ENCODE measurements at places on chromosomes 4 and X.

DNA sequence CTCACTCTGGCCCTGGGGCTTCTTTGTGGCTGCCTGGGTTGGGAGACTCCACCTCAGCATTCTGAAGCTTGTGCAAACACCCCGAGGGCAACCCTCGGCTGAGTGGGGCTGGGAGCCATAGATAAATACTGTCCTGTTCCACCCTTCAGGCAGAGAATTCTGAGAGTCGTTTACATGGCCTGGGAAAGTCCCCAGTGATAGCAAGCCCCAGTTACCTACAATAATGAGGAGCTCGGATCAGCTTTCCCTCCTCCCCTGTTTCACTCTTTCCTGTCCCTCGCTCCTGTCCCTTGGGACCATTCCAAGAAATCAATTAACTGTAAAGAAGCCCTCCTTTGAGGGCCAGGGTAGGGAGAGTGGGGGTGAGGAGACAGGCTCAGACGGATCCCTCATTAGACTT, 31.6 kb upstream of the DDX3X start:
- DNase-seq: no peak

- DNase-seq: no peak
Measured at GRCh38 chr4:17647927-17648326, 33.5 kb downstream of the MED28 start.

GRCh38 chr4:166535865-166536264, 662.8 kb downstream of the TLL1 start:
- DNase-seq: no peak

- DNase-seq: no peak
Measured at GRCh38 chrX:114582698-114583395, 1.0 kb upstream of the HTR2C start.

DNA sequence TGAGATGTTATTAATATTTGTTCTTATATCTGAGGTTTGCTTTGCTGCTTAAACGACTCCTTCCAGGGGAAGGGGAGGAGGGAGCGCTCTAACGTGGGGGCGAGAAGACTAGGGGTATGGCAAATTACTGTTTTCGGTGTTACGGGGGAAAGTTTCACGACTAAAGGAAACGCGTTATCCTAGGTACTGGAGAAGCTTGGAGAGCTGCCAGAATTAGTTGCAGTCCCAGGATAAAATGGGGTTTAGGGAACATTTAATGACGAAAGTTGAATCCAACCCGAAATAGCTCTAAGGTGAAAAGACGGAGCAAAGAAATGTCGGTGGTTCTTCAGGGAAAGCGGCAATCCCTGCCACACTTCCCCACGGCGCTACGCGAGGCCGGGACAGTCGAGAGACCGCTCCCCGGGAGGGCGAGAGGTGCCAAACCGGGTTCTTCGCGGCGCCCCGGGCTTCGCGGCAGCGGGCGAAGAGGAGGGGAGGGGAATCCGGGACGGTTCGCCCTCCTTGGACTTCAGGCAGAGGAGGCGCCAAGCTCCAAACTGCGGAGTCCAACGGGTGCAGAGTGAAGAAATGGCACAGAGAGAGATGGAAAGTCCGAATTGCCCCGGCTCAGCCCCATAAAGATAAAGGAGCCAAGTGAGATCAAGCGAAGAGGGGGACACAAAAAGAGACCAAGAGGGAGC, 724 bp downstream of the THOC2 start:
- DNase-seq: peak; percentile 43

DNA sequence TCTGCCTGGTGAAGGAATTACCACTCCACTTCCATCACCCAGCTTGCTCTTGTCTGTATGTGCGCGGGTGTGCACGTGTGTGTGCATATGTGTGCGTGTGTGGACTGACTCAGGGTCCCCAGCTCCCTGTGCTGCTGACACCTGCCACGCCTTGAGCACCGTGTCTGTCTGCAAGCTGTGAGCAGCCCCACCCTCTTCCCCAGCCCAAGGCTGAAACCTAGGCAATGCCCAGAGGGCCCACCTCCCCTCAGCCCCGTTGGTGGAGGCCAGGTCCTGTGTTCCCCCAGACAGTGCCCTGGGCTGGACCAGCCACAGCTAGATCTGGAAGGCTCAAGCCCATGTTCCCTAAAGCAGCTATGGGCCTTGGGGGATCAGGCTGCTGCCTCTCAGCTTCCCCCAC, 2.0 kb upstream of the CCNQ start:
- no peak for DNase-seq

DNA sequence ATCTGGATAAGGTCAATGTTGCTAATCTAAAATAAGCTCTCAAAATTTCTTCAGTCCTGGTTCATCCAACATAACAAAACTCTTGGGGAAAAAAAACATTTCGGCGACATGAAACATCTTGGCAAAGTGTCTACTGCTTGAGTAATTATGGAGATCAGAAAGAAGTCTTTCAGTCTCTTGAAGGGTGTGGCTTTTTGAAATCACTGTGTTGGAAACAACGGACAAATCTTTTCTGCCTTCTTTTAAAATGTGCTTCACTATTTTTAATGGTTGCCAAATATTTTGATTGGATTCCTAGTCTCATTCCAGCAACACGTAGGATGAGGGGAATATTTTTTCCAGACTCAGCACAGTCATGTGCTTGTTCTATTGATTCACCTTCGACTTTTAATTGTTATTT, 138.6 kb downstream of the KLHL8 start:
- DNase-seq: peak; percentile 66

Measured in fibroblast of the aortic adventitia (primary cell).